Upper lobe of right lung (tissue), 1 donor: ENCODE measurements at places on chromosomes 5 and 9. TPM values are rescaled to one million over a fixed set of nuclear protein-coding genes. Genes with fewer than 3 reads are reported as not detected.

Gene GADD45G
- 19.8 TPM for total RNA-seq

Gene ASPN
- total RNA-seq, result 7.5 TPM

Gene CBY3
- total RNA-seq, result not detected

Gene FYB1
- 45.0 TPM for total RNA-seq

Gene LVRN
- total RNA-seq, result 0.20 TPM

GRCh38 chr9:8419596-8420275 lies 620.2 kb upstream of the DMAC1 start:
- no peak for DNase-seq

DNA sequence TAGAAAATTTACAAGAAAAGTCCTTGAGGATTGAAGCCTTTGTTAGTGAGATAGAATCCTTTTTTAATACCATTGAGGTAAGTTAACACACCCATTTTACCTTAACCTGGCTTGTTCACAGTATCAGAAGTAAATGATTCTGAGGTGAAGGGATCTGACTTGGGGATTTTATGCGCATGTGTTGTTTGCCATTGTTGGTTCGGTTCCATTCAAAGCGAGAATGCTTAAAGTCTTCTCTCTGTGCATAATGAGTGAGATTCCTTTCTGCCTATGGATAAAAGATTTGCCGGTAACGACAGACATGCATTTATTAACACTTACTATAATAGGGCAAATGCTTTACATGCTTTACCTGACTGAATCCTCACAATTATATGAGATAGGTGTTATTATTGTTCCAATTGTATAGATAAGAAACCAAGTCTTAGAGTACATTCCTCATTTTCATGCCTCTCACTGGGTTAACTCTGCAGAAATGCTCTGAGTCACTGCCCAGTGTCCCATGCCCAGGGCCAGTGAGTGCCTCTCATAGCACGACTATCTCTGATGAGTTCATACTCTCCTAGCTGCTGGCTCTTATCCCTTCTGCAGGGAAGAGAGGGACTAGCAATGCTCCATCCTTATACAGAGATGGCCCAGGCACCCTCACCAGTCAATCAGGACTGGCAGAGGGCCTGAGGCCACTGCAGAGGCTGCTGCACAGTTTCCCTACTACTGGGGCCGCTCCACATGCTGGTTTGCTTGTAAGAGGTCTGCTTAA lies 54.4 kb downstream of the CMYA5 start:
- no peak for DNase-seq

GRCh38 chr5:118918232-118918631 lies 70.1 kb downstream of the DTWD2 start:
- no peak for DNase-seq

DNA sequence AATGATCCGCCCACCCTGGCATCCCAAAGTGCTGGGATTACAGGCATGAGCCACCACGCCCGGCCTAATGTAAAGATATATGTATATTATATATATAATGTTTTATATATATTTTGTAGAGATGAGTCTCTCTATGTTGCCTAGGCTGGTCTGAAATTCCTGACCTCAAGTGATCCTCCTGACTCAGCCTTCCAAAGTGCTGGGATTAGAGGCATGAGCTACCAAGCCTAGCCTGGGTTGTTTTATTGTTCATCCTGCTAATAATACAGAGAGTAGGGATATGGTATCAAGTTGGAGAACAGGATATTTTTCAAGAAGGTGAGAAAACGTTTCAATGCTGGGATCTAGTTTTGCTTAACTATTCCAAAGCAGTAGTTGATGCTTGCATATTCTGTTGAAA lies 2.9 kb downstream of the SEC24A start:
- DNase-seq, result no peak

GRCh38 chr5:64295101-64295500 lies 129.5 kb downstream of the RNF180 start:
- no peak for DNase-seq

- no peak for DNase-seq
Measured at GRCh38 chr9:33952066-33952465, 96.6 kb downstream of the UBAP2 start.

- no peak for DNase-seq
Measured at GRCh38 chr9:134389642-134390041, 63.4 kb downstream of the RXRA start.

- DNase-seq, result no peak
Measured at GRCh38 chr9:129071526-129072126, 9.3 kb upstream of the DOLPP1 start.
